ENCODE measurements at places on chromosomes 12 and 14.

GRCh38 chr12:89195470-89195869 lies 156.8 kb downstream of the DUSP6 start:
- DNase-seq = no peak

GRCh38 chr12:27280412-27280811 lies 36.3 kb downstream of the STK38L start:
- DNase-seq = no peak

DNA sequence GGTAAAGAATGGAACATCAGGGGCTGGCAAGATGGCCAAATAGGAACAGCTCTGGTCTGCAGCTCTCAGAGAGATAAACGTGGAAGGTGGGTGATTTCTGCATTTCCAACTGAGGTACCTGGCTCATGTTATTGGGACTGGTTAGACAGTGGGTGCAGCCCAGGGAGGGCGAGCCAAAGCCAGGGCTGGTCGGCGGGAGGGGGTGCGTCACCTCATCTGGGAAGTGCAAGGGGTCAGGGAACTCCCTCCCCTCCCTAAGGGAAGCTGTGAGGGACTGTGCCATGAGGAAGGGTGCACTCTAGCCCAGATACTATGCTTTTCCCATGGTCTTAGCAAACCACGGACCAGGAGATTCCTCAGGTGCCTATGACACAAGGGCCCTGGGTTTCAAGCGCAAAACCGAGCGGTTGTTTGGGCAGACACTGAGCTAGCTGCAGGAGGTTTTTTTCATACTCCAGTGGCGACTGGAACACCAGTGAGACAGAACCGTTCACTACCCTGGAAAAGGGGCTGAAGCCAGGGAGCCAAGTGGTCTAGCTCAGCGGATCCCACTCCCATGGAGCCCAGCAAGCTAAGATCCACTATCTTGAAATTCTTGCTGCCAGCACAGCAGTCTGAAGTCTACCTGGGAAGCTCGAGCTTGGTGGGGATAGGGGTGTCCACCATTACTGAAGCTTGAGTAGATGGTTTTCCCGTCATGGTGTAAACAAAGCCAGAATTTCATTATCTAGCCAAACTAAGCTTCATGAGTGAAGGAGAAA lies 317.6 kb downstream of the NELL2 start:
- no peak for DNase-seq

DNA sequence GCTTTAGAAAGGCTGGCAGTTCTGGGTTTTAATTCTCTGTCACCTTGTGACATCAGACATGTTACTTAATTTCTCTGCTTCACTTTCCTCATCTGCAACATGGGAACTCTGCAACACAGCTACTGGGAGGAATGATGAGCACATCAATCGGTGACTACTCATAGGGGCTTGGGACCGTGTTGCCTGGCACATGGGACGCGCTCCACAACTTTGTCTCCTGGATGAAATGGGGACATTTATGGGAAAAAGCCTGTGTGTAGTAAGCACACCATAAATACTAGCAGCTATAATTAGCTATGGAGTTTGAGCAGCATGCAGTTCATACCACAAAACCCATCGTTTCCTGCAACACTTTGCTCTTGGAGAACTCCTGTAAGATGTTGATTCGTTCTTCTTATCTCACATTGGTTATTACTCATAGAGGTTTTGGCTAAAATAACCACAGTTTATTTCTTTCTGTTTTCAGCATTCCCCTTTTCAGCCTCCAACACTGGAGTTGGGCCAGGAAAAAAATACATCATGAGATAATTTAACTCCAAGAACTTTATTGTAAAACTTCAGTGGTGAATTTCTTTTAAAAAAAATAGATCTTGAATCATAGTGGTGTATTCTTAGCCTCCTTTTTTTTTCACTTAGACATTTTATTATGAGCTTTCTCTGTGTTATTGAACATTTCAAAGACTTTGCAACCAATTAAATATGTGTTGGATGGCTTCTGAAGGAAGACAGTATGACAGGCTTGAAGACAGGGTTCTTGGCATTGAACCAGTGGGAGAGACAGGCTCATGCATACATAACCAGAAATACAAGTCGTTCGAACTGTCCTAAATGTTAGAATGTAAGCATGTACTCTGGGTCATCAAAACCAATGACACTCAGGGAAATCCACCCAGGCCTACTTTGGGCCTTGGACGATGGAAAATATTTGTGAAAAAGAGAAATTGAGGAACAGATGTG lies 72.7 kb downstream of the RIN3 start:
- DNase-seq = no peak

DNA sequence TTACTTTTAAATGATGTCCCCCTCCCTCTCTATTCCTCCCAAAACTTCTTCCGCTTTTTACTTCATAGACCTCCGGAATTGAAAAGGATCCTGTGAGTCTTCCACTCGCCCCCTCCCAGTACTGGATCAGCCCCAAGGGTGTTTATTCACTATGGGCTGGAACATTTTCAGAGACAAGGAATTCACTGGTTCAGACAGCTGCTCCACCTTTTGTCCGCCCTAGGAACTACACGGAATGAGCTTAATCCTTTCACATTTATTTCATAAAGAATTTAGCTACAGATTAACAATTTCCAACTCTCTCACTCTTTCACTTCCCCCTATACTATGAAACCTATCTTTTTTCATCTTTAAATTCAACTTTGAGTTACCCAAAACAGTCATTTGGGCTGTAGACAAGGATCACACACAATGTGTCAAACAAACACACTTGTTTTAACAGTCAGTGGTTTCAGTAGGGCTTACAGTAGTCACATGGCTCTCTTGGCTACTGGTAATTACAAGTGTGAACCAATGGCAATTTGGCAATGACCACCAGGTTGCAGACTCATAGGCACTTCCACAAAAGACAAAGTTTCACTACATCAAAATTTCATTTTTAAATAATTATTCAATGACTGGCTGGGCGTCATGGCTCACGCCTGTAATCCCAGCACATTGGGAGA lies 20.6 kb downstream of the CNIH1 start:
- DNase-seq = no peak

GRCh38 chr12:95548539-95549391 lies 2.5 kb downstream of the USP44 start:
- no peak for DNase-seq

DNA sequence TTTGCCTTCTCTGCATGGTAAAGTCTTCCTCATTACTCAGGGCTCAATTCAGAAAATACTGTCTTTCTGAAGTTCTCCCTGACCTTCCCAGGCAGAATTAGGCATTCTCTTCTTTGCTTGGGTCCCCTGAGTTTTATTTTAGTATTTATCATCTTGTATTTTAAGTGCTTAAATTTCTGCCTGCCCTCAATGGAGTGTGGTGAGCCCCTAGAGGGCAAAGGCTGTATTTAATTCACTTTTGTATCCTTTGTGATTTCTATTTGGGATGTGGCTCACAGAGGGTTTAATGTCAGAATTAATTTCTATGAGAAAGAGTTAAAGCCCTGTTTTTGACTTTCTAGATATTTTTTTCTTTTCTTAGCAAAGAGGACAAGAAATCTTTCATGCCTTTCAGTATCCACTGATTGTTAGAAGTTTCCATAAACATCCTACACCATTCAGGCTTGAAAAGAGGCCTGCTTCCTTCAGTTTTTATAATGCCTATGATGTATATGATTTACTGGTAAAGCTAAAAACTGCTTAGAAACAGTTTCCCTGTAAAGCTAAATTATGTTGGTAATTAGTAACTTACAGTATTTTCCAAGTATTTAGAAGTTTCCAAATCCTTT lies 55.6 kb upstream of the PTPRB start:
- DNase-seq = no peak

DNA sequence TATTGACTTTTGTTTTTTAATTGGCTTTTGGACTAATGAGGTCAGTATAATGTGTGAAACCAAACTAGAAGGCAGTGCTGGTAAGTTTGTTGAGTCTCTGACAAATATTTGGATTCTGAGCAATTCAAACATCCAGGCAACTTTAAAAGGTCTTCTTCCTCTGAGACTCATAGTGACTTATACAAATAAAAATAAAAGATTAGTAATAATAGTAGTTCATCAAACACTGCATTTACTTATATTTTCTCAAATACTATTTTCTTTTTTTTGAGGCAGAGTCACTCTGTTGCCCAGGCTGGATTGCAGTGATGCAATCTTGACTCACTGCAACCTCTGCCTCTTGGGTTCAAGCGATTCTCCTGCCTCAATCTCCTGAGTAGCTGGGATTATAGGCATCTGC lies 337.9 kb downstream of the DAD1 start:
- DNase-seq = no peak

- no peak for DNase-seq
Observed at GRCh38 chr14:34930591-34931091, 52.2 kb upstream of the SRP54 start.

DNA sequence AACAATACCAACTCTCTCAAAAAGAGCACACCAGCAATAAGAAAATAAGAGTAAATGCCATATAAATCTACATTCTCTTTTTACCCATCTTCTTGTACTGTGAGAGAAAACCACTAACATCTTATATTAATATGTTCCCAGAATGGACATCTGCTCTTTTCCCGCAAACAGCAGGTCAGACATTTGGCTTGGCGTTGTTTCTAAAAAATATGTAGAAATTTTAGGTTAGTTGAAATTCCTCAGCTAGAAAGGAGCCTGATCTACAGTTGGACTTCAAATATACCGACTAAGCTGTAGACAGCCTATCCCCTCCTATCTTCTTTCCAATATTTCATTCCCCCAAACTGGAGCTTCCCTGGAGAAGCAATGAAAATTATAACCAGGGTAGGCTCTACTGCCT lies 88.7 kb downstream of the PPP2R5E start:
- no peak for DNase-seq

DNA sequence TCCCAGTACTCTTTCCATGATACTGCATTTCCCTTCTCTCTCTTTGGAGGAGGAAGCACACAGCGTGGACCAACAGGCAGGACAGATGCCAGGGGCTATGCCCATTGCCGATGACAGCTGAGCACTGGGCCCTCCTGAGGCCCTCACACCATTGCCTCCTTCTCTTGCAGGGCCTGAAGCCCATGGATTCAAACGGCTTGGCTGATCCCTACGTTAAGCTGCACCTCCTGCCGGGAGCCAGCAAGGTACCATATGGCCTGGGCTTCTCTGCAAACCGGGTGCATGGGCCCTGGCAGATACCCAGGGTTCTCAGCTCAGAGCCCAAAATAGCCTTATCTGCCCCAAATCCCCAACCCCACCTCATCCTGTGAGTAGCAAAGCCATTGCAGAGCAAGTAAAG lies 25.2 kb upstream of the OAS1 start:
- DNase-seq = no peak

DNA sequence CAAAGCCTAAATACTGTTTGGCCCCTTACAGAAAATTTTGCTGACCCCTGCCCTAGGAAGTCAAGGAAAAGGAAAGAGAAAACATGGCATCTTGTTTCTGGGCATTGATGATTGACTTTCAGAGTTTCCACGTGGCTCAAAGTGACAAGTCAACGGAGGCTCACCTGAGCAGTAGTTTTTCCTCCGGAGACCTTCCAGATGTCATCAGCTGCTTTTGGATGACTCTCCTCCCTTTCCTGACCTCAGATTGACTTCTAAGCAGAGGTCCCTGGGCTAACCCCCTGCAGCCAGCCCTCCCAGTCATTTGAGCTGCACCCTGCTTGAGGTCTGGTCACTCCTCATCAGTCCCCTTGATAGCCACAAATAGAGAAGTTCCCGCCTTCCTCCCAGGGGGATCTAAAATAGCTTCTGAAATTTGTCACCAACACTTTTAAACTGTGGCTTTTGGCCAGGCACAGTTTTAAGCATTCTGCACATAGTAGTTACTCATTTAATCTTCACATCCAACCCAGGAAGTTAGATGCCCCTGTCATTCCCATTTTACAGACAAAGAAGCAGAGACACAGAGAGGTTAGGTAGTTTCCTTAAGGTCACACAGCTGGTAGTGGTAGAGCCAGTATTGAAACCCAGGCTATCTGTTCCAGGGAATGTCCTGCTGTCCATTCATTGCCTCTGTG lies 143.4 kb downstream of the CHST11 start:
- no peak for DNase-seq

GRCh38 chr14:31206536-31207286 lies 882 bp downstream of the HECTD1 start:
- DNase-seq = no peak

DNA sequence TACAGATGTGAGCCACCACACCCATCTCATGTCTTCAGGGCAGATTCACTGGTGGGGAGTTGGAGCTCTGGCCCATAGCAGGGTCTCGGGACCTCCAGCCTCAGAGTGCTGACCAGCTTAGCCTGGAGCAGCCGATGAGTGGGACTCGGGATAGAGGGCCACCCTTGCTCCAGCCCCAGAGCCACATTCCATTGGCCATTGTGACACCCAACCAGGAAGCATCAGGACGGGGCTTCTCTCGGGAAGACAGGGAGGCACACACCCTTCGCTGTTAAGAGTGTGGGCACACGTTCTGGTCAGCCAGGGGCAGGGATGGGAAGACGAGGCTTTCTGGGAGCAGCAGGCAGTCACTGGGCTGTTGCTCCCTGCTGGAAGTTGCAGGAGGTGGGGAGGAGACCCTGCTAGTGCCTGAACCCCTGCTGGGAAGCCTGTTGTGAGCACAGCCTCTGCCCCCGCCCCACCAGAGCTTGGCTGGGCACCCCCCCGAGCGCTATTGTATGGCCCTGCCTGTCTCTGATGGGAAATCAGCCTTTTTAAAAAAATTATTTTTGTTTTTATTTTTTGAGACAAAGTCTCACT lies 1.6 kb downstream of the ADGRD1 start:
- DNase-seq = no peak
